ENCODE measurements at places on chromosomes 7 and 10. TPM values are rescaled to one million over a fixed set of nuclear protein-coding genes. Genes with fewer than 3 reads are reported as not detected.
A peak's percentile ranks its signal among the peaks of the same experiment; 100 is the strongest.

DNA sequence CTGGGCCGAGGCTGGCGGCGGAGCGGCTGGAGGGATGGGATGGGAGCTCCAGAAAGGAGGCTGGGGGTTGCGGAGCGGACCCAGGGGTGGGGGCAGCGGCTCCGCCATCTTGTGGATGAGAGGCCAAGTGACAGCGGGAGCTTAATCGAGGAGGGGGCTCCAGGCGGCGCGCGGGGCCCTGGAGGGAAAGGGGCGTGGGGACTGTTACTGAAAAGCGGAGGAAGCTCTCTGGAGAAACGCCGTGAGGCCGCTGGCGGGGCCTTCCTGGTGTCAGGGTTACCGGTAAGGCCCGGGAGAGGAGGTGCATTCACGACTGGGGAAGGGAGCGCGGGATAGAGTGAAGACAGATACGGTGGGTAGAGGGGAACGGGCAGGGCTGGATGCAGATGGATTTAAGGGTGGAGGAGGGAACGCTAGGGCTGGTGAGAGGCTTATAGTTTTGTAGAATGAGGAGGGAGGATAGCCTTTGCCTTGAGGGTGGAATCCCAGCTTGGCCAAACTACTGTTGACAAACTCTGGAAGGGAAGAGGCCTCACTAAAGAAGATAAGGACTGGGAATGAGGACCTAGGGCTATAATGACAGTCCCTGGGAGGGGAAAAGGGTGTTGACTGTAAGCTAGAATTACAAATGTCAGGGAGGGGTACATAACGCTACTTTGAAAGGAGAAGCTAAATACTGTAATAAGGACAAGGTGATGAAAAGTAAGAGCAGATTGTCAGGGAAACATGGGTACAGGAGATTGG is 535 bp downstream of the BTRC start:
- DNase-seq, result peak; percentile 56

- DNase-seq, result no peak
Observed at GRCh38 chr10:5663692-5664427, 2.5 kb downstream of the ASB13 start.

DNA sequence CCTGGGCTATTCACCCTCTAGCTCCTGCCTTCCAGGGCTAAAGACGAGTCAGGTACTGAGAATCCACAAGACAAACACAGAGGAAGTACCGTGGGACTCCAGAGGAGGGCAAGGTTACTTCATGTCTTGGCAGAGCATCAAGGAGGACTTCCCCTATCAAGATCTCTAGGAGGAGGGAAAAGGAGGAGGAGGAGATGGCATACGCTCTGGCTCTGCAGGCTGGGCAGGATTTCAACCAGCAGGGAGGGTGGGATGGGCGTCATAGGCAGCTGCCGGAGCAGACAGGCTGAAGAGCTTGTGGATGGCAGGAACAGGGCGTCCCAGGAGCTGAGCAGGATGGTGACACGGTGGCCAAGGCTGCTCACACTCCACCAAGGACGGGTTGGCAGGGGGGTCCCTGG is 21.3 kb downstream of the MDH2 start:
- peak; percentile 45 for DNase-seq

- DNase-seq, result no peak
Observed at GRCh38 chr10:58641095-58641531, 128.4 kb downstream of the BICC1 start.

GRCh38 chr10:10533437-10533836 is 484.2 kb upstream of the CELF2 start:
- no peak for DNase-seq

- DNase-seq, result no peak
Observed at GRCh38 chr7:156527458-156527890, 113.1 kb upstream of the RNF32 start.

DNA sequence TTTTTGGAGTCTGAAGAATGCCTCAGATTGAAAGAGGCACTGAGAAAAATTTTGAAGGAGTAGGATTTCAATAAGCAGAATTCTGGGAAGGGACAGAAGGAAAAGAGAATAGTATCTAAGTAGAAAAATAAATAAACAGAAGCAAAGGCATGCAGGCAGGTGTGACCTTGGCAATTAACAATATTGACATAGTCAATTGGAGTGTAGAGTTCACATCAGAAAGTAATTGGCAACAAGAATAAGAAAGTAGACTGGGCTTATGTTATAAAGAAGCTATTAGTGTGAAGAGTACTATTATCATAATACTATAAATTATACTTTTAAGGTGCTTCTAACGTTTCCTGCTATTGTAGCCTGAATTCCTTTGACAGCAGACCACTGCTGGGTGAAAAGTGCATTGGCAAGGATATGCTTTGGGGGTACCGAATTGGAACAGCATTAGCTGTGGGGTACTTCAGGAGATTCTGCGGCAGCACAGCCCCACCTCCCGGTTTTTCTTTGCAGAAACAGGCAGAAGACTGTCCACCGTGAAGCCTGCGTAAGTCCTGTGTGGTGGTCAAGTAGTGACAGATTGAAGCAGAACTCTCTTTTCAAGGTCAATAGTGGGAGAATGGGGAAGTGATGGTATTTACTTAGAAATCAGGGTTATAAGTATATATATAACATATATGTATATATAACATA is 357.0 kb downstream of the THSD7A start:
- DNase-seq, result no peak

- no peak for DNase-seq
Observed at GRCh38 chr7:112407261-112407660, 43.0 kb upstream of the IFRD1 start.

GRCh38 chr7:23788843-23789242 is 78.8 kb downstream of the STK31 start:
- DNase-seq, result no peak

- peak; percentile 49 for DNase-seq
Observed at GRCh38 chr10:77417806-77418640, 219.6 kb downstream of the KCNMA1 start.

The TFR2 gene
- not detected for total RNA-seq

The LIPJ gene
- total RNA-seq, result 0.99 TPM

The PODXL gene
- 36.9 TPM for total RNA-seq

All from body of pancreas (tissue), 4 donors.